ENCODE measurements at places on chromosomes 1 and 21. TPM values are rescaled to one million over a fixed set of nuclear protein-coding genes. Genes with fewer than 3 reads are reported as not detected.

DNA sequence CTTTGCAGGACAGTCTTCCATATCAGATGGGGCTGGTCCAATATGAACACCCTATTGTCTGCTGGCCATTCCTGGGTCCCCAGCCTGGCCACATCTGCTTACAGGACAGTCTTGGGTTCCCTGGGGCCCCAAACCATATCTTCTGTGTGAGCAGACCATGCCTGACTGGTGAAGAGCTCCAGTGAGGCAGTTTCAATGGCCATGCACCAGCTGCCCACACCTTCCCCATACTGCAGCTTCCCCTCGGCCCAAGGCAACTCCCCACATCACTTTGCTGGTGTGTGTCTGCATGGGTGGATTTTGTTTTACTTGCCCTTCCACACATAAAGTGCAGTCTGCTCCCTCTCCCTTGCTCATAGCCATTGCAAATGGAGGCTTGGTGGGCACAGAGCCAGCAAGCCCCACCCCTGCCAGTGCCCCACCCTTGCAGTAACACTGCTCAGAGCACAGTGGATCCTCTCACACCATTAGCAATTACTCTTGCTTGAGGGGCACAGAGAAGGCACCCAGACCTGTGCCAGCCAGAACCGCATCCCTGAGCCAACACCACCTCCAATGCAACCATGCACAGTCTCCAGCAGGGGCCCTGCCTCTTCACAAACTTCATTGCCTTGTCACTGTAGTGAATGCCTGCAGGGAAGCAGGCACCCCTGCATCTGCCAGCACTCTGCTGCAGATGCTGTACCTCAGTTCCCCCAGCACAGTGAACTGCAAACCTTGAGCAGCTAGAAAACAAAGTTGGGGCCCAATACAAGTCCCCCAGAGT lies 474.5 kb upstream of the BEND5 start:
- no peak for DNase-seq
- peaks cover 4% of the 10 kb centered on the region for H3K36me3 ChIP-seq
- H3K4me3 ChIP-seq = no peak overlapping the region
- no peaks in the 10 kb centered on the region for H3K27me3 ChIP-seq

Gene SLAMF8
- total RNA-seq = not detected

DNA sequence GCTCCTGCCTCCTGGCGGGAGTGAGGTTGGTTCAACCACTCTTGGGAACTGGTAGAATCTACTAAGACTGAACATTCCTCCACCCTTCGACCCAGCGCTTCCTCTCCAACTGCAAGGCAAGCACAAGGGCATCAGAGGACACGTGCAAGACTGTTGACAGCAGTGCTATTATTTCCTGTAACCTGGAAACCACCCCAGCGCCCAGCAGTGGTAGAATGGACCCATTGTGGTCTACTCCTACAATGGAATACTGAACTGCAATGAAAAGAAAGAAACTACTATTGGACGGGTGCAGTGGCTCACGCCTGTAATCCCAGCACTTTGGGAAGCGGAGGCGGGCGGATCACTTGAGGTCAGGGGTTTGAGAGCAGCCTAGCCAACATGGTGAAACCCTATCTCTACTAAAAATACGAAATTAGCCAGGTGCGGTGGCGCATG lies 33.0 kb upstream of the TARDBP start:
- peaks cover 9% of the 10 kb centered on the region for H3K4me1 ChIP-seq
- no peak for DNase-seq
- peaks cover 48% of the 10 kb centered on the region for H3K27me3 ChIP-seq
- no peak overlapping the region for H3K4me3 ChIP-seq
- no peaks in the 10 kb centered on the region for H3K36me3 ChIP-seq
- H3K27ac ChIP-seq = no peak overlapping the region

GRCh38 chr21:29789393-29789792 lies 150.4 kb downstream of the GRIK1 start:
- DNase-seq = no peak
- H3K27me3 ChIP-seq = no peaks in the 10 kb centered on the region
- no peak overlapping the region for H3K27ac ChIP-seq
- H3K36me3 ChIP-seq = no peaks in the 10 kb centered on the region
- no peak overlapping the region for H3K4me3 ChIP-seq

Gene HSD3B1
- total RNA-seq = not detected

Gene LCE3D
- not detected for total RNA-seq

DNA sequence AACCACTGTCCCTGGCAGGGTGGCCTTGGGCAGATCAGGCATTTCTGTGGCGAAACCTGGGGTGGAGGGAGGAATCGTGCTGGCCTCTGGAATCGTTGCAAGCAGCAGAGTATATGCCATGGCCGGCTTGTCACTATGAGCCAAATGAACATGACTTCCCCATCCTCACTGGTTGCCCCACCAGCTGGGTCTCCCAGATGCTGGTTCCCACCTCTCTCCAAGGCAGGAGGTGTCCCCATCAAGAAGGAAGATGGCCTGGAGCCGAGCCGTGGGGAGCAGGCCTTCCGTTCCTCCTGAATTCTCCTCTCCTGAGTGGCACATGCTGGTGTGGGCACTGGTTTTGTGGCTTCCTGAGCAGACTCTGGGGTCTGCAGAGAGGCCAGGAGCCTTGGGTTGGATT lies 60.2 kb upstream of the ACTRT2 start:
- no peaks in the 10 kb centered on the region for H3K4me1 ChIP-seq
- peaks cover 7% of the 10 kb centered on the region for H3K36me3 ChIP-seq
- no peaks in the 10 kb centered on the region for H3K27me3 ChIP-seq
- DNase-seq = no peak

- no peaks in the 10 kb centered on the region for H3K36me3 ChIP-seq
- H3K27ac ChIP-seq = no peak overlapping the region
- DNase-seq = no peak
- no peaks in the 10 kb centered on the region for H3K27me3 ChIP-seq
Observed at GRCh38 chr1:53573931-53574330, 114.7 kb downstream of the DMRTB1 start.

- H3K36me3 ChIP-seq = no peaks in the 10 kb centered on the region
- no peak for DNase-seq
- H3K27ac ChIP-seq = peak overlapping the region; percentile 90
- H3K27me3 ChIP-seq = no peaks in the 10 kb centered on the region
- peaks cover 34% of the 10 kb centered on the region for H3K4me1 ChIP-seq
Observed at GRCh38 chr1:218459450-218459849, 114.3 kb downstream of the TGFB2 start.

Gene PROK1
- total RNA-seq = 0.95 TPM

DNA sequence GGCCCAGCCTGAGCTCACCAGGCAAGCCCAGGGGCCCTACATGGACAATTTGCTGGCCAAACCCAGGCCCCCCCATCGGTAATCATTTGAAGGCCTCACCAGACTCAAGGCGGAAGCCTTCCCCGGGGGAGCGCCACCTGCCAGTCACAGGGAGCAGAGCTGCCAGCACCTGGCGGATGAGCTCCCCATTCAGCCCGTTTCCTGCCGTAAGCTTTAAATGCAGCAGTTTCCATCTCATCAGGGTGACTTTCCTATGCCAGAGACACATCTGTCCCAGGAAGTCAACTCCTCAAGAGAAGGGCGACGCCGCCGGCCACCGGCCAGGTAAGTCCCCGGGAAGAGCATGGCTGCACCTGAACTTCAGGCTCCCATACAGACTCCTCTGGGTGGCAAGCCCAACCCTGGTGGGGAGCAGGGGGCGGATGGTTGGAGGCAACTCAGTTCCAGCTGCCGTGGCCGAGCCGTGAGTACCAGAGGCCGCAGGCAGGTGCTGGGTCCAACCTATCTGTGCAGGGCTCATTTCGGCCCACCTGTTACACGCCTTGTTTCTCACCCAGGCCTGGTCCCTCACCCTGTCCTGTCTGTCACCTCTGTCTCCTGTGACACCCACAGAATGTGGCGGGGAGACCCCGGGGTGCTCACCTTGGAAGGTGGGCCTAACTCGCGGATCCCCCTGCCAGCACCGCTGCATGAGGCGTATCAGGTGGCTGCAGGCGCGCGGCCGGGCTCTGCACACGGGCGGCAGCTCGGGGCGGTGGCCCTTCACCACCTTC lies 20.7 kb downstream of the RIPK4 start:
- H3K27me3 ChIP-seq = no peaks in the 10 kb centered on the region
- H3K27ac ChIP-seq = no peak overlapping the region
- peaks cover 4% of the 10 kb centered on the region for H3K4me1 ChIP-seq
- DNase-seq = no peak

- DNase-seq = no peak
- H3K27ac ChIP-seq = no peak overlapping the region
- H3K4me1 ChIP-seq = no peaks in the 10 kb centered on the region
- no peak overlapping the region for H3K4me3 ChIP-seq
- no peaks in the 10 kb centered on the region for H3K36me3 ChIP-seq
Observed at GRCh38 chr1:25599969-25600610, 16.5 kb upstream of the MAN1C1 start.

Gene TMCC2
- total RNA-seq = 6.5 TPM

- no peak overlapping the region for H3K27ac ChIP-seq
- DNase-seq = no peak
- H3K4me1 ChIP-seq = no peaks in the 10 kb centered on the region
- peaks cover 8% of the 10 kb centered on the region for H3K36me3 ChIP-seq
Observed at GRCh38 chr21:26982767-26983166, 15.9 kb upstream of the ADAMTS5 start.

DNA sequence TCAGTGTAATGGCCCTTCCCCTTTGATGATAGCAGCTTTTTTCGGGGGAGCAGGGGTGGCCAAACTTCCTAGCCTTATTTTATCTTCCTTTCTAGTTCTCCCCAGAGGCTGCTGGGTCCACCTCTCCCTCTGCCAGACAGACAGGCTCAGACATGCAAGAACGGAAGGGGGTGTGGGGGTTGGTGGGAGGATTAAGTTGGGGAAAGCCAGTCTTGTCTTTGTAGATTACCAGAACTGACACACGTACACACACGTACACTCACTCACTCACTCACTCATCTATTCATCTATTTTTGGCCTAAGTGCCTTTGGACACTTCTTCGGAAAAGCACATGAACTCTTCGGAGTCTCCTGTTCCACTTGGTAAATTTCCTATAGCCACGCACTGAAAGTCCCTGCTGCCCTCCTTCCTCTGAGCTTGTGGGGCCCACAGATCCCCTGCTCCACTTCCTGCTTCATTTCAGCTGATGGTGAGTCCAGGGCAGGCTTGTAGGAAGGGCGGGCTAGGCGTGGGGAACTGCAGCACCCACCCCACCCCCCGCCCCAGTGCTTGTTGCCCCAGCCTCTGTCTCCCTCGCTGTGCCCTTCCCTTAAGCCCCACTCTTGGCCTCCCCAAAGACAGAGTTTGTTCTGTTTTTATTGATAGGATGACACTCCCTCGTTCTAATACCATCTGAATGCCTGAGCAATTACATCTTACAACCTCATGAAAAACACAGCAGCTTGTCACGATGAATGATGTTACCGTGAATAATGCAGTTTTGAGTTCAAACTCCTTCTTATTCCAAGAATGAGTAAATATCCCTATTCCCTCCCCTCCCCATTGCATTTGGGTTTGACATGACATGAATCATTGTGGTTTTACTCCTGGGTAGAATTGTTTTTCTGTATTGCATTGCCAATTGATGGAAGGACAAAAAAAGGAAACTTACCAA lies 60.7 kb upstream of the ATP5PO start:
- H3K36me3 ChIP-seq = no peaks in the 10 kb centered on the region
- peaks cover 64% of the 10 kb centered on the region for H3K4me1 ChIP-seq
- peak; percentile 57 for DNase-seq
- H3K4me3 ChIP-seq = peak overlapping the region; percentile 28
- H3K27me3 ChIP-seq = no peaks in the 10 kb centered on the region

Gene COL6A1
- total RNA-seq = 611 TPM

DNA sequence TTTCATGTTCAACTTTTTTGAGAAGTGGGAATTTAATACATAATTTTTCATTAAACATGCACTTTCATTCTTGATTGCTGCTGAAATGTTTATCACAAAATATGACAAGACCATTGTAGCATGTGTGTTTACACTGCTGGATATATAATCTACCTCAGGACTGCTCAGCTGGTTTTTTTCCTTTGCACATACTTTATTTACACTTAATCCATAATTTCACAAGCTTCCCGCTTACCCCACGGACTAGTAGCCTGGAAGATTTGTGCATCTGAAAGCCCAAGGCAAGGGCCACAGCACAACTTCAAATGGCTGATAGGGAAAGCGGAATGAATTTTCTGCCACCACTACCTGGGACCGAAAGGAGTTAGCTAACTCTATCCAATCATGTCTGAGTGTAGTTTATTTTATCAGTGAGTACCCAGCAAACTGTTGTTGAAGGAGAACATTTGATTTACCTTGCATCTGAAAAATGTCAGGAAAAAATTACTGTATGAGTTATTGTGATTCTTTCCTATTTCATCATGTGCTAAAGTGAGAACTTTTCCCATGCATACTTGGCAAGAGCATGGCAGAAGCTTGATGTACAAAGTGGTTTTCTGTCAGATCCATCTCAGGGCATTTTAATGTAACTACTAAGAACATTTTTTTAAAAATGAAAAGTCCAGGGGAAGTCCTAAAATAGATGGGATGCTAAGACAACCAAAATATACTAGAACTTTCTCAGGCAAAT lies 558.2 kb upstream of the USP24 start:
- no peak overlapping the region for H3K27ac ChIP-seq
- H3K27me3 ChIP-seq = no peaks in the 10 kb centered on the region
- no peaks in the 10 kb centered on the region for H3K36me3 ChIP-seq
- no peak for DNase-seq
- H3K4me3 ChIP-seq = no peak overlapping the region

DNA sequence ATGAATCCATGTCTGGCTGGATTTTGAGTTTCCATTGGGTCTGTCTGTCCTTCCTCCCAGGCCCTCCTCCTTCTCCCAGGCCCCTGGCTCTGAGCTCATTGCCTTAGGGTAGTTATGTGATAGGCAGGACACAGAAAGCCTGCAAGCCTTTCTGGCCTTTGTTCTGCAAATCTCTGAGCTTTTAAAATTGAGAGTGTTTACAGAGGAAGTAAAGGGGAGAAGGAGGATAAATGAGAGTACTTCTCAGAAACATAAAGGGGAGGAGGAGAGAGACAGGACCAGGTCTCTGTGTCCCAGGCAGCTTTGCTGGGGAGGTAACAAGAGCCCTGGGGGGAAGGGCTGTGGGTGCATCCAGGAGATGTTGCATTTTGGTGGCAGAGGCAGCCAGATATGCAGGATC lies 126.7 kb downstream of the FOXD2 start:
- peaks cover 27% of the 10 kb centered on the region for H3K4me1 ChIP-seq
- peak overlapping the region; percentile 20 for H3K27ac ChIP-seq
- H3K36me3 ChIP-seq = no peaks in the 10 kb centered on the region
- no peak for DNase-seq
- no peak overlapping the region for H3K4me3 ChIP-seq

GRCh38 chr1:161382214-161383019 lies 14.7 kb upstream of the CFAP126 start:
- H3K27me3 ChIP-seq = no peaks in the 10 kb centered on the region
- no peak for DNase-seq
- no peak overlapping the region for H3K4me3 ChIP-seq
- H3K36me3 ChIP-seq = no peaks in the 10 kb centered on the region
